ENCODE measurements at places on chromosomes 6 and 20. TPM values are rescaled to one million over a fixed set of nuclear protein-coding genes. Genes with fewer than 3 reads are reported as not detected.

Gene HEY2
- total RNA-seq: 7.3 TPM

DNA sequence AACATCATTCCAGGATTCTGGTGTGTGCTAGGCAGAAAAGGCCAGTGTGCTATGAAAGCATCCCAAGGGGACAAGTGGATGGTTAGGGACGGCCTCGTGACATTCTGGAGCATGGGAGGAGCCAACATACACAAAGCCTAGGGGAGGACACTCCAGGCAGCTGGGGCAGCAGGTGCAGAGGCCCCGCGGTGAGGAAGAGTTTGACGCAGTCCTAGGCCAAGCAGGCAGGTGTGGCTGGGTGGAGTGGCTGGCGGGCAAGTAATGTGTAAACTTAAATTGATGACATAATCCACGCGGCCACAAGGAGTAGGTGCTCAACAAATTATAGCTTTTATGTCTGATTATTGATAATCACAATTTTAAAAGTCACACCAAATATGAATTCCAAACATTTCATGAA, 93.6 kb downstream of the TMEM242 start:
- no peak overlapping the region for H3K27ac ChIP-seq
- DNase-seq: no peak
- H3K4me3 ChIP-seq: no peak overlapping the region
- no peaks in the 10 kb centered on the region for H3K4me1 ChIP-seq
- H3K36me3 ChIP-seq: no peaks in the 10 kb centered on the region
- H3K27me3 ChIP-seq: no peaks in the 10 kb centered on the region

DNA sequence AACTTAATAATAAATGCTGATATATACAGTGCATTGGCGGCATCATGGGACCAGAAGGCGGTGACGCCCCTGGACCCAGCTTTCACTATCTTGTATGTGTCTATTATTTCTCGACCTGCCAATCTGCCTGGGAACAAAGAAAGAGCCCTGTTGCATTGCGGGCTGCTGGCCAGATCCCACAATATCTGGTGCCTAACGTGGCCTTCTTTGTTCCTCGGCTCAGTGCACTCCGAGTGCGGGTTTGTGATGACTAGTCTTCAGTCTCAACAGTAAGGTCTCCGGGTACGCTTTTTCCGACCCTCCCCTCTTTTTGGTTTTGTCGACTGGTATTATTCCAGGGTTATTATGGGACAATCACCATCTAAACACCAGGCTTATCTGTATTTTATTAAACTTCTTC, 291.5 kb downstream of the TBC1D32 start:
- H3K27ac ChIP-seq: no peak overlapping the region
- no peaks in the 10 kb centered on the region for H3K4me1 ChIP-seq
- no peaks in the 10 kb centered on the region for H3K27me3 ChIP-seq
- no peaks in the 10 kb centered on the region for H3K36me3 ChIP-seq

- no peak overlapping the region for H3K27ac ChIP-seq
- H3K36me3 ChIP-seq: peaks cover 2% of the 10 kb centered on the region
- no peak overlapping the region for H3K4me3 ChIP-seq
- no peaks in the 10 kb centered on the region for H3K27me3 ChIP-seq
Measured at GRCh38 chr6:24858177-24858653, 59.5 kb upstream of the ARMH2 start.

Gene AIF1
- 51.5 TPM for total RNA-seq

DNA sequence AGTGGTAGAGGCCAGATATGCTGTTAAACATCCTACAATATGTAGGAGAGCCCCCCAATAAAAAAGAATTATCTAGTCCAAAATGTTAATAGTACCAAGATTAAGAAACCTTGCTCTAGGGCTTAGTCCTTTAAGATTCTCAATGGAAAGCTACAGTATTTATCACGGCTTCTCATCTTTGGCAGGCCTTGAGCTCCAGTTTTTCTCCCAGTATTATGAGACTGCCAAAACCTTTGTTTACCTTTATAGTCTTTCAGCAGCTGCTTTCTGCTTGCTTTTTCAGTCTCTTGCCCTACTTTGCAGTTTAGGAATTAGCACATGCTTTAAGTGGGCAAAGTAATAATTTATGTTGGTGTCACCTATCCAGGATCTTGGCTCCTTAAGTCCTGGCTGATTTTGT, 59.7 kb downstream of the NHLRC1 start:
- no peaks in the 10 kb centered on the region for H3K4me1 ChIP-seq
- H3K4me3 ChIP-seq: no peak overlapping the region
- H3K27ac ChIP-seq: no peak overlapping the region
- no peak for DNase-seq

Gene MEP1A
- total RNA-seq: not detected

Gene PEX7
- 5.0 TPM for total RNA-seq
